IPS DF 6.9 (cell line): ENCODE measurements at places on chromosomes 4 and X.

DNA sequence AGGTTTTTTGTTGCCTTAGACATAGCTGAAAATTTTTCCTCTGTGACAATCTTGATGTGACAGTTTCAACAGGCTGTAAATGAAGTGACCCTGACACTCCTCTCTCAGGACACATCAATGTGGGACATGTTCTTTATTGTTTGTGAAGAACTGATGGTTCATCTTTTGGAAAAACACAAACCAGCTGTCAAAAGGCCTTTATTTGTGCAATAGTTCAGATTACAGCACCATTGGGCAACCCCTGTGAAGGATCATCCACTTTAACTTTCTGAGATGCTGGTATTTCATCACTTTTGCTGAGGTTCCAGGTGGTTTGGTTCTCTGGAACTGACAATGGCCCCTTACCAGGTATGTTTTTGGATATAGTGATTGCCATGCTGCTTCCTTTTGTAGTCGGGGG is 40.3 kb downstream of the OSTC start:
- DNase-seq = no peak

DNA sequence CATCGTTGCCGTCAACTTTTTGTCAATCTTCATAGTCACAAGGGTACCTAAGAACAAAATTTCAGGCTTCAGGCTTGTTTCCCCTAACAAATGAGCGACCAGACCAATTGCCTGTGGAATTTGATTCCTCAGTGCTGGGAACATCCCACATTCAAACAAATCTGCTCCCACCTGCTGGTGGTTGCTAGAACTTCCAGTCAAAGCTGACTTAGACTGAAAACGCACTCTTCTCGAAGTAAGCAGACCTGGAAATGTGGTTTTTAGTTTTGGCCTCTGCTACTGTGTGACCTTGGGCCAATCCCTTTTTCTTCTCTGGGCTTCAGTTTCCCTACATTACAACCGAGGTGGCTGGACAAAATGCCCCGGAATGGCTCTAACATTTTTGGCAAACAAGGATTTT is 1.8 kb upstream of the GABRQ start:
- DNase-seq = no peak

- no peak for DNase-seq
These were observed 6.0 kb upstream of the IL3RA start for GRCh38 chrX:1330605-1331004.

- no peak for DNase-seq
These were observed 37.9 kb upstream of the GYPA start for GRCh38 chr4:144178414-144178813.

GRCh38 chr4:113801882-113802281 is 40.3 kb upstream of the CAMK2D start:
- DNase-seq = no peak

- no peak for DNase-seq
These were observed 46.4 kb downstream of the PRPS1 start for GRCh38 chrX:107674480-107675364.

- no peak for DNase-seq
These were observed 15.8 kb downstream of the SYNPO2 start for GRCh38 chr4:118904418-118904817.

DNA sequence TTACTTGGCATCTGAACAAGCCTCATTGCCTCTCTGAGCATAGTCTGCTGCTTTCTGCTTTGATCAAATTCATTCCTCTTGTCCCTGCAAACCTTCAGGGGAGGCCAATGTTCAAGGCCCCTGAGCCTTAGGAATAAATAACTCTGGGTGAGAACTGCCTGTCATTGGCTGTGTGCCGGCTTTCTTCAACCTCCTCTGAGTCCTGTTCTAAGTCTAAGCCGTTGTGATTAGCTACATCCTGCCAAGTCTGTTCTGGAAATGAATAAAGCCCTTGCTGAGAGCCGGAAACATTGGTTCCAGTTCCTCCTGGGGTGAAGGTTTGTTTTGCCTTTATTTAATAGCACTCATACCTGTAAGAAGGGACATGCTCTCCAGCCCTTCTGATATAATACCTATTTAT is 13.8 kb downstream of the RNF4 start:
- no peak for DNase-seq

- no peak for DNase-seq
These were observed 75.7 kb downstream of the SH2D1A start for GRCh38 chrX:124421898-124422655.

DNA sequence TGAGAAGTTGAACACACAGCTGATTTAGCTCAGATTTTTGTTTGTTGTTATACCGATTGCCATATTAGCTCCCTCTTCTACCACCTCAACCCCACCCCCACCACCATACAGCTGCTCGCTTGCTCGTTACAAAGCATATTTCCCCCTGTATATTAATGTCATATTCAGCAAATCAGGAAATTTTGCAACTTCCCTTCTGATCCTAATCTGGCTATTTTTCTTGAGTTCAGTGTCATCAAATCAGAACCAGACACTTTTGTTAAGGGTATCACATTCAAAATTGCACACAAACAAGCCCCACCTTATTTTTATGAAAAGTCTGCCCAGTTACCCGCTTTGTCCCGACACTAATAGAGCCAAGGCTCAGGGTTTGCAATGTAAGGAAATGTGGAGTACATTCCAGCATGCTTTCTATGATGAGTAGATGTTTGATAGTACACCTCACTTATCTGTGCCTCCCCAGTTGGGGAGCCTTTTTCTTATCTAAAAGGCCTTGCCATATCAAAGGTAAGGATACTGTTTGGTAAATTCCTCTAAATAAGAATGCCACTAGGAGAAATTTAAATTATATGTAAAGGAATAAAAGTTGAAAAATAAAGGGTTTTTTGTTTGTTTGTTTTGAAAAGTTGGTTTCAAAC is 212.2 kb downstream of the CBR4 start:
- DNase-seq = no peak

DNA sequence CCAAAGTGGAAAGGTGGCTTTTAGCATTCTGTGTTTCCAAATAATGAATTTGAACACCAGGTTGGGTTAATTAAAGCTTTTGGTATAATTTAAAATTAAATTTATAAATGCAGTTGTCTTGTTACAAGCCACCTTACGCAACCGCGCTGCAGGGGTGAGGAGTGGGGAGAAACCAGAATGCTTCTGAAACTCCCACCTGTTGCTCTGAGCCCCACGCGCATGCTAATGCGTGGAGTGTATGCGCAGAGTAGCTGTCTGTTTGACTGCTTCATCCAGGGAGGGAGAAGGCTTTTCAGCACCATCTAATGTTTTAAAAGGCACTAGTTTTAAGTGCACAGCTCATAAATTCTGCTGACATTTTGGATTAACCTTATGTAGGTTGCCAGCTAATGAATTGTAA is 12.5 kb downstream of the OGT start:
- DNase-seq = no peak

GRCh38 chrX:132270699-132271098 is 51.5 kb upstream of the RAP2C start:
- no peak for DNase-seq

- no peak for DNase-seq
These were observed 156.7 kb downstream of the TRIML1 start for GRCh38 chr4:188295899-188296298.

DNA sequence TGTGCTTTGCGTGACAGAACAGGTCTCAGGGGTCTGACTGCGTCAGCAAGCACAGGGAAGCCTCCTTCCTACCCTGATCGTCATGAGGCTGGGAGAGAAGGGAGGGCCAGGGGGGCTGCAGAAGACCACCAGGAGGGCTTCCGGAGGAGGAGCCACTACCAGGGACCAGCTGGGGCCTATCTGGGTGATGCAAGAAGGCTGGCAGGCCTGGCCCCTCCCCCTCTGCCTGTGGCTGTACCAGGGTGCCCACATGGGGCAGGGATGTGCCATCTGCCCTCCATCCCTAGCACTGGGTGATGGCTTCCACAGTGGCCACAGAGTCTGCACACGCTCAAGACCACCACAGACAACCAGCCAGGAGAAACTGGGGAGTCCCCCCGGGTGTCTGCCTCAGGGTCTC is 116.4 kb upstream of the NKX1-1 start:
- no peak for DNase-seq

DNA sequence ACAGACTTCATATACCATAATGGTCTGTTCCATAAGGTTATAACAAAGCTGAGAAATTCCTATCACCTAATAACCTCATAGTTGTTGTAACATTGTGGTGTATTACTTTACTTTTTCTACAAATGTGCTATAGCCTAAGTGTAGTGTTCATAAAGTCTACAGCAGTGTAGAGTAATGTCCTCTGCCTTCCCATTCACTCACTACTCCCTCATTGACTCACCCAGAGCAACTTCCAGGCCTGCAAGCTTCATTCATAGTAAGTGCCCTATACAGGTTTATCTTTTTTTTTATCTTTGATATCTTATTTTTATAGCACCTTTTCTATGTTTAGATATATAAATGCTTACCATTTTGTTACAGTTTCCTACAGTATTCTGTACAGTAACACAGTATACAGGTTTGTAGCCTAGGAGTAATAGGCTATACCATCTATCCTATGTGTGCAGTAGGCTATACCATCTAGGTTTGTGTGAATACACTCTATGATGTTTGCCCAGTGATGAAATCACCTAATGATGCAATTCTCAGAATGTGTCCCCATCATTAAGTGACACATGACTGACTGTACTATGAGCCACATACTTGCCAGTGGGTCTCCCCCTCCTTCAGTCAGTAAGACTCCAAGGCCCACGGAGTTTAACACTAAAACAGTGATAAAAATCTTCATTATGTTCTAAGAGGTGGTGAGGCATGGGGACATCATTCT is 299.9 kb downstream of the UNC5C start:
- no peak for DNase-seq

- DNase-seq = no peak
These were observed 39.8 kb upstream of the POF1B start for GRCh38 chrX:85419293-85419692.

- DNase-seq = no peak
These were observed 149.4 kb upstream of the PJA1 start for GRCh38 chrX:69314436-69315348.

GRCh38 chr4:144583658-144584057 is 62.3 kb upstream of the HHIP start:
- DNase-seq = no peak

DNA sequence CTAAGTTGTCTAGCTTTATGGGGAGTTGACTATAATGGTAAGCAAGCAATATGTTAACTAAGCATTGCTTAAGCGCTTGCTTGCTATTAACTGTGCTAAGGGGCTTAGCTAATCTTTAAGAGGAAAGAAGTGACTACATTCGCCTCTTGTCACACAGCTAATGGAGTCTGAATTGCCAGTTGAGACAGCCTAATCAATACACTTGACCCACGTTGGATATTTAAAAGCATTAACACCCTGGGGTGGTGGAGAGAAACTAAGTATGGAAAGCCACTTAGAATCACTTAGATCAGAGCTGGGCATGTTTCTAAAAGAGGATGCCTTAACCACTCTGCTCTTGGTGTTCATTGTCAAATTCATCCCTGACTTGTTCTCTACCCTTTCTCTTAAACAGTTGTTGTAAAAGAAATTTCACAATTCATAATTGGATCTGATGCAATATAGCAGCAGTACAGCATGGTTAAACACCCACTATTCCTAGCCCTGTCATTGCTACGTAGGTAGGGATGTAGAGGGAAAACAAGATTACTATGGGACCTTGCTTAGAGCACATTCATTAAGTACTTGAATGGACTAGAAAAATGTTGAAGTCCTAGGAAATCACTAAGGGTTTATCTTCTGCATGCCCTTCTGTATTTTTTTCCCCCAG is 3.5 kb downstream of the ZAR1 start:
- DNase-seq = no peak

GRCh38 chrX:13699183-13699826 is 10.4 kb downstream of the RAB9A start:
- no peak for DNase-seq

DNA sequence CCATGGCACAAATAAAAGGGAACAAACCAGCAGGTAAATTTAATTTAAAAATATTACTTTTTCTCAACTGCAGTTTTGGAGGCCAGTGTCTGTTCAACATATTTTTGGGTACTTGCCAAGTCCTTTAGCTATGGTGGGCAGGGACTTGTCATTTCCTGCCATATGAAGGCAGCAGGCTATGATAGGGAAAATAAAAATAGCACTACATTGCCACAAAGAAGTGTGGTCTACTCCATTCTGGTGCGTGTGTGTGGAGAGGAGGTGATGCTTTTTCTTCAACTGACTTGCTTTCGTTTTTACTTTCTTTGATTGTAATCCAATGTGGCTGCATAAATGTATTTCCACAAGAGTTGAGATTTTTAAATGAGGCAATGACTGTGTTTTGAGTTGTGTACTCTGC is 17.2 kb downstream of the GPR174 start:
- no peak for DNase-seq

GRCh38 chr4:23091711-23092110 is 399.0 kb downstream of the GBA3 start:
- no peak for DNase-seq

DNA sequence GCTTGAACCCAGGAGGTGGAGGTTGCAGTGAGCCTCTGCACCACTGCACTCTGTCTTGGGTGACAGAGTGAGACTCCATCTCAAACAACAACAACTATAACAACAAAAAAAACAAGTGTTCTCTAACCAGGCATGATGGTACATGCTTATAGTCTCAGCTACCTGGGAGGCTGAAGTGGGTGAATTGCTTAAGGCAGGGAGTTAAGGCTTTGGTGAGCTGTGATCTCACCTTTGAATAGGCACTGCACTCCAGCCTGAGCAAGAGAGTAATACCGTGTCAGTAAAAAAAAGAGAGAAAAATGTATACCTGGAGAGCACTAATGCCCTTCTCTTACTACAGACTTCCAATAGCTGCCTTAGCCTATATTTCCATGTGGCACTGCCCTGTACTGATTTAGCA is 18.9 kb upstream of the USP9X start:
- DNase-seq = no peak

DNA sequence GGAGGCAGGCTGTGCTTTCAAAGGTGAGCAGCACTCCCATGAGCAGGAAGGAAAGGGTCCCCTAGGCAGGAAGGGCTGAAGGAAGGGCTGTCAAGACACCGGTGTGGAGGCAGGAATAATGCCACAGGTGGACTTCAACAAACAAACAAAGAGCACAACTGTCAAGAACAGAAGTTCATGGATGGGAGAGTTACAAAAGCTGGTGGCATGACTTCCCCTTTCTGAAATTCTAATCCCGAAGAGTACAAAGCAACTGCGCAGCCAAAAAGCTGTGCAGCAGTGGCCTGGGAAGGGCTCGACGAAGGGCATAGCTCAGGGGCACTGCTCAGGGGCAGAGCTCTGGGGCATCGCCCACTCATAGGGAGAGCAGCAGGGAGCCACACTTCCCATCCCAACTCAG is 582.3 kb upstream of the DIPK2B start:
- no peak for DNase-seq

DNA sequence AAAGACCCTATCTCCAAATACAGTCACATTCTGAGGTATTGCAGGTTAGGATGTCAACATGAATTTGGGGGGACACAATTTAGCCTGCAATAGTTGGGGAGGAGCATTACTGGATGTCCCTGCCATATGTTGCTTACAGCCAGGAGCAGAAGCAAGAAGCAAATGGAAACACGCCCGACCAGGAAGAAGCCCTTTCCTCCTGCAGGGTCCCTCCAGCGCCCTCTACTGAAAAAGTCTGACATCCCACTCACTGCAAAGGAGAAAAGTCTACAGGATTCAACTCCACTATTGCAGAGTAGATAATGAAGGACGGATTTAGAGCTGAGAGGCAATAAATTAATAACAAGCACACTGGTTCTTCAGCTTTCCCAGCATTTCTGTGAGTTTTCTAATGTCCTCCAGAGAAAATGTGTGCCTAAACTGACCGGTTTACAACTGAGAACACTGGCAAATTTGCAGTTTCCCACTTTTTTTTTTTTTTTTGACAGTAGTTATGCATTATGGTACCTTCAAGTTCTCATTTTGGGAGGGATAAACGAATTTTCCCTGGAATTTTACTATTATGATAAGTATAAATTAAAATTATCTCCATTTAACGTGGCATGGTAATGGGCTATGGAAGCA is 31.7 kb downstream of the COQ2 start:
- DNase-seq = peak; percentile 20
